Endothelial cell (in vitro differentiated cells): ENCODE measurements at places on chromosomes 11 and 22. TPM values are rescaled to one million over a fixed set of nuclear protein-coding genes. Genes with fewer than 3 reads are reported as not detected.

DNA sequence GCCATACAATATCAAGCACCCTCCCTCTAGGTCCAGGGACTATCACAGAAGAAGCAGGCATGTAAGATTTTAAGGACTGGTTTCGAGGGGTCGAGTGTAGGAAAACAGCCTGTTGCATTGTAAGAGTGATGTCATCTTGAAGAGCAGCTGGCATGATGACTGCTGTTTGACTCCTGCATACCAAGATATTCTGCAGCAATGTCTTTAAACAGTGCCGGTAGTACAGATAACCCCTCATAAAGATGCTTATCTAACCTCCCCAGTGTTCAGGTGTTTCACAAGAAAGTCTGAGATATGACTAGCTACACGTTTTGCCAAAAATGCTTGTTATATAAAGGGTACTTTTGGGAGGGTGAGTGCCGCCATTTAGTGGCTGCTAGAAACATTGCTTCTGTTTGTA lies 12.0 kb downstream of the FAM111A start:
- no peak for DNase-seq
- H3K27ac ChIP-seq, result no peak overlapping the region
- peaks cover 1% of the 10 kb centered on the region for H3K27me3 ChIP-seq
- peaks cover 8% of the 10 kb centered on the region for H3K4me1 ChIP-seq

- H3K4me3 ChIP-seq, result no peak overlapping the region
- H3K36me3 ChIP-seq, result no peaks in the 10 kb centered on the region
- DNase-seq, result peak; percentile 33
- no peaks in the 10 kb centered on the region for H3K27me3 ChIP-seq
- H3K4me1 ChIP-seq, result no peaks in the 10 kb centered on the region
Measured at GRCh38 chr11:132177106-132177505, 806.7 kb downstream of the NTM start.

DNA sequence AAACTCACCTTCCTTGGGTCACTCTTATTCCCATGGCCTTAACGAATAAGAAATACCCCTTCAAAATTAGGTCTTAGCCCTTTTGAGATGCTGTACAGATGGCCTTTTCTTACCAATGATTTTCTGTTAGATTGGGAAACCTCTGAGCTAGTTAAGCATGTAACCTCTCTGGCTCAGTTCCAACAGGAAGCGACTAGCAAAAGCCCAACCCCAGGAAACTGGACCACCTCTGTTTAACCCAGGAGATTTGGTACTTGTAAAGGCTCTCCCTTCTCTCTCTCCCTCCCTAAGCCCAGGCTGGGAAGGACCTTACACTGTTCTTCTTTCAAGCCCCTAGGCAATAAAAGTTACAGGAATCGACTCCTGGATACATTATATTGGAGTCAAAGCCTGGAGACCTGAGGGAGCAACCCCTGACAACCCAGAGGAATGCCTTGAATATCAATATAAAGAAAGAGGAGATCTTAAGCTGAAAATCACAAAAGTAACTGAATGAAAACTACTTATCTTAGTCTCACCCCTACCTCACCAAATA lies 11.7 kb downstream of the APIP start:
- no peak overlapping the region for H3K27ac ChIP-seq
- peaks cover 6% of the 10 kb centered on the region for H3K4me1 ChIP-seq
- H3K36me3 ChIP-seq, result peaks cover 14% of the 10 kb centered on the region
- H3K27me3 ChIP-seq, result no peaks in the 10 kb centered on the region

GRCh38 chr11:19767627-19768151 lies 55.1 kb downstream of the NAV2 start:
- no peaks in the 10 kb centered on the region for H3K36me3 ChIP-seq
- no peak overlapping the region for H3K27ac ChIP-seq
- peaks cover 8% of the 10 kb centered on the region for H3K4me1 ChIP-seq
- no peaks in the 10 kb centered on the region for H3K27me3 ChIP-seq

- H3K36me3 ChIP-seq, result peaks cover 5% of the 10 kb centered on the region
- H3K27ac ChIP-seq, result no peak overlapping the region
- peaks cover 3% of the 10 kb centered on the region for H3K27me3 ChIP-seq
- H3K4me1 ChIP-seq, result peaks cover 10% of the 10 kb centered on the region
- no peak for DNase-seq
- H3K4me3 ChIP-seq, result no peak overlapping the region
Measured at GRCh38 chr11:83054904-83055380, 16.8 kb downstream of the RAB30 start.

DNA sequence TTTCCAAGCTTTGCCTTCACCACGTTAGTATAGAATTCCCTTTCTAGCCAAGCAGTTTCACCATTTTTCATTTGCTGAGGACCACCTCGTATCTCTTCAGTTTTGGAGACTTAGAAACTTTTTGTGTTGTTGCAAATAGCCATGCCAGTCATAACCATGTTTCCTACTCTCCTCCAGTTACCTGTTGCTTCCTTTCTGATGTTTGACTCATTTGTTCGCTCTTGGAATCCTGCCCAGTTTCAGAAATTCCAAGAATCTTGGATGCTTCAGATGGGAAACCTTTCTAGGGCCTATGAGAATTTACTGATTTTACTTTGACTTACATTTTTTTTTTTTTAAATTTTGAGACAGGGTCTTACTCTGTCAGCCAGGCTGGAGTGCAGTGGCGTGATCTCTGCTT lies 65.4 kb downstream of the PPP6R3 start:
- no peaks in the 10 kb centered on the region for H3K27me3 ChIP-seq
- H3K36me3 ChIP-seq, result peaks cover 32% of the 10 kb centered on the region
- no peak overlapping the region for H3K4me3 ChIP-seq

The EIF3M gene
- total RNA-seq, result 235 TPM

DNA sequence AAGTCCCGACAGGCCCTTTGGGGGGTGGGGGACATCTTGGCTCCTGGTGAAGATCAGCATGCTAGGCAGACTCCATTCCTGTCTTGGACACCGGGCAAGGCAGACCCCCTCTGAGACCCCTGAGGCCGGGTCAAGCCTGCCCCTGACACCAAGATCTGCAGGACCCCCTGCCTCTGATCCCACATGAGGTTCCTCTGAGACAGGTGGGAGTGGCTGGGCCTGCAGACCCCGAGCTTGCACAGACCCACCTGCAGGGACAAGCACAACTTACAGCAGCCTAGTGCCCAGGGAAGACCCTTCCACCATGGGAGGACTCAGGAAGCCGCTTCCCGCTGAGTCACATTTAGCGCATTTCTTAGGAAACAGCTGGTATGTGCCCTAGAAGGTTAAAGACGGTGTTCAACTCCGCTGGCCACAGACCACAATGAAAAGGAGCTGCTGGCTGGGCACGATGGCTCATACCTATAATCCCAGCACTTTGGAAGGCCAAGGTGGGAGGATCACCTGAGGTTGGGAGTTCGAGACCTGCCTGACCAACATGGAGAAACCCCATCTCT lies 15.5 kb downstream of the ARVCF start:
- DNase-seq, result no peak
- H3K4me1 ChIP-seq, result peaks cover 11% of the 10 kb centered on the region
- peaks cover 16% of the 10 kb centered on the region for H3K27me3 ChIP-seq
- H3K27ac ChIP-seq, result no peak overlapping the region
- peaks cover 12% of the 10 kb centered on the region for H3K36me3 ChIP-seq

GRCh38 chr11:120326228-120326627 lies 1.1 kb downstream of the TLCD5 start:
- peaks cover 3% of the 10 kb centered on the region for H3K27me3 ChIP-seq
- DNase-seq, result no peak
- H3K36me3 ChIP-seq, result peaks cover 16% of the 10 kb centered on the region
- H3K27ac ChIP-seq, result peak overlapping the region; percentile 11
- peak overlapping the region; percentile 89 for H3K4me3 ChIP-seq
